ENCODE measurements at places on chromosomes 13 and 19.

- no peak for DNase-seq
These were observed 6.3 kb downstream of the LHFPL6 start for GRCh38 chr13:39596685-39597084.

GRCh38 chr19:11140896-11141295 is 14.7 kb downstream of the SPC24 start:
- no peak for DNase-seq

DNA sequence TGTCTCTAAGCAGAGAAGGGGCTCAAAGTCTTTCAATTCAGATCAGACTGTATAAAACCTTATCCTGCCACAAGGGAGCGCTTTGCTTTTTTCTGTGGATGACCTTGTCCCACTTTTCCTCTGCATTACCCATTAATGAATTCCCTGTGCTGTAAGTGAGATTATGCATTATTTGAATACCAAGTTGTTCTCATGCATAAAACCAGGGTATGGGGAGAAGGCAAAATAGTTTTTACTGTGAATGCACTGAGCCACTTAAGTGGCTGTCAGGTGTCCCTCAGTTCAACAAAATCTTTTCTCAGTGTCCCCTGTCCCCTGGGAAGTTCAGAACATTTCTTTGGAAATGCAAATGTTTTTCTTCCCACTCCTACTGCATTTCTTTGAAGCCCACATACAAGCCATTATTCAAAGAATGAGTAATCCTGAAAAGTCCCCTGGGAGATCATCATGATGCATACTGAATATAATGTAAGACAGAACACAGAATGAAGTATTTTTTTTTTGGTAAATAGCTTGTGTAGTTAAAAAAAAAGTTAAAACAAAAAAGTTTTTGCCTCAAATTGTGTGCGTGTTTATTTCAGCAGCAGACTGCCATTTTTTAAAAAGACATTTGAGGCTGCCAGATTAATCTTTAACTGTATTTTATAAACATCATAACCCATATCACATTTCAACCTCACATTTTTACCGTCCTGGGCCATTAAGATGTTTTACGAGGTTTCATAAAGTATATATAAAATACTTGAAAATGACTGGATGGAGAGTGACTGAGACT is 506.7 kb upstream of the PCDH9 start:
- no peak for DNase-seq

DNA sequence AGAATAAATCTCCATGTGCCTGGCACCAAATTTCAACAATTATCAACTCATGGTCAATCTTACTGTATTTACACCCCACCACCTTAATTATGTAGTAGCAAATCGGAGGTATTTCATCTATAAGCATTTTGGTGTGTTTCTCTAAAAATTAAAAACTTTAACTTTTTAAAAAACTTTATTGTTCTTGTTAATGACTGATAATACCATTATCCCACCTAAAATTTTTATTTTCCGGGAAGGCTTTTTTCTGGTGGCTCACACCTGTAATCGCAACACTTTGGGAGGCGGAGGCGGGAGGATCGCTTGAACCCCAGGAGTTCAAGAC is 453 bp upstream of the PDCD2L start:
- DNase-seq: no peak

GRCh38 chr13:59721926-59722910 is 441.5 kb downstream of the DIAPH3 start:
- no peak for DNase-seq

GRCh38 chr13:40665126-40666044 is 1.1 kb downstream of the FOXO1 start:
- DNase-seq: no peak

DNA sequence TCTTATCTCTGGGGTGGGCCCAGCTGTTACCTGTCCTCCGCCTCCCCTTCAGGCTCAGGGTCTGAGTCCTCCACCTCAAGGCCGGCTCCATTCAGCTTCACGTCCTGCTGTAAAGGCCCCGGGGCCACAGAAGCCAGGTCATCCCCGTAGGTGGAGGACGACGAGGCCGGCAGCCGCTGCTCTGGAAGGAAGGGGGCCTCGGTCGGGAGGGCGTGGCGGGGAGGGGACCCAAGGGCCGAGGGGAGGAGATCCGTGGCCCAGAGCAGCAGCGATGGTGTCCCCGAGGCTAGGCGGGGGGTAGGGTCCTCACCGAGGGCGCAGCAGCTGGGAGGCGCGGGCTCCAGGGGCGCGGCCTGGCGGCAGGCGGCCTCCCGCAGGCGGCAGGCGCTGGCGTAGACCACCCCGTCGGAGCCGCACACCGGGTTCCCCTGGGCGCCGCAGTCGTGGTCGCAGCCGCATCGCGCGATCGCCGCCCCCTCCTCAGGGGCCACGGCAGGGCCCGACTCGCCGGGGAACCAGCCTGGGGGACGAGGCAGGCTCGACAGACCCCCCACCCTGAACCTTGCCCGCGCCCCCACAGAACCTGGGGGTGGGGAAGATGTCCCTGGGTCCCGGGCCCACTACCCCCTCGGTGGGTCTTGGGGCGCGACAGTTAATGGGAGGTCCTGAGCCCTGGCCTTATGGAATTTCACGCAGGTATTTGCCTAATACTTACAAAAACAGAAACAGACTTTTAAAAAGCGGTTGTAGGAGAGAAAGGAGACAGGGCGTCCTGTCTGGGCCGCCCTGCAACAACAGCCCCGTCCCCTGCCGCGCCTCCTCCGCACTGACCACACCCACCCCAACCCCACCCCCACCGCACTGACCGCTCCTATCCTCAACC is 7.6 kb downstream of the F2RL3 start:
- no peak for DNase-seq

DNA sequence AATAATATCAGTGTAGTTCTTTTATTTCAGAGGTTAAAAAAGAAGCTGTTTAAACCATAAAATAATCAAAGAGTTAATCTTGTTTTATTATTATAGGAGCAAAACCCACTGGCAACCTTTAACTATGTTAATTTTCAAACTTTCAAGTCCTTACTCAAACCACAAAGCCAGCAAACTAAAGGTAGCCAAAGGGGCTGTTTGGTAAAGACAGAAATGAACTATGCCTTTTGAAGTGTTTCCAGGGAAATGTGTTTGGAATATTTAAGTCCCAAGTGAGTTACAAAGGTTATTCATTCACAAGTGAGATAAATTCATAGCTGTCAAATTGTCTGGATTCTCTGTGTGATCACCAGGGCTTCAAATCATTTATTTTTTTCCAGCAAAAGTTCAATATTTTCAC is 264.7 kb downstream of the MZT1 start:
- DNase-seq: no peak

GRCh38 chr13:112877539-112877938 is 91.5 kb upstream of the MCF2L start:
- no peak for DNase-seq

- peak; percentile 45 for DNase-seq
These were observed 385.6 kb downstream of the IRS2 start for GRCh38 chr13:109400624-109401257.

- no peak for DNase-seq
These were observed 21.7 kb upstream of the KATNAL1 start for GRCh38 chr13:30329009-30329585.

- DNase-seq: peak; percentile 83
These were observed 1.1 kb downstream of the PPP1R12C start for GRCh38 chr19:55116232-55116858.

GRCh38 chr19:33282036-33282671 is 20.2 kb downstream of the CEBPA start:
- no peak for DNase-seq

DNA sequence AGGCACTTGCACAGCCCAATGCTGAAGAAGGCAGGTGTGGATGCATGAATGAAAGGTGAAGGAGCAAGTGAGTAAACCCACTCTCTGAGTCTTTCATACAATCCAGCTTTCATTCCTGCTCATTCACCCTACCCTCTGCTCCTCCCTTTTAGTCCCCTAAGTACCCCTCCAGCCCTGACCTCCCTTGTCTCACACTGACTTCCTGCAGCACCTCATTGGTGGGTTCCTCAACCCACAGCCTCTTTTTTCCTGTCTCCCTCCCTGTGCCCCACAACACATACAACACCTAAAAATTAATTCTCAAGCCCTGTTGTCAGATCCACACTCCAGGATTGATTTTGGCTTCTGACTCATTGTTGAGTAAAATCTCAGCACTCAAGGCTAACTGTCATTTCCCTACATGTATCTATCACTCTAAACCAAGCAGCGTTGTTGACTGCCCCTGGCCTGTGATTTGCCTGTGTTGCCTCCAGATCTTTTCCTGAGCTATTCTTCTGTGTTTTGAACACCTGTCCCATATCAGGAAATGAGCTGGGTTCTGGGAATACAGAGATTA is 177.3 kb upstream of the SERP2 start:
- DNase-seq: no peak

- DNase-seq: peak; percentile 65
These were observed at the start of gene TMC4 for GRCh38 chr19:54172471-54173358. Gene TMC4, minus strand, starts transcription at chr19:54173160. Its CDS starts 43 bp downstream, at chr19:54173117.

Measured in NCI-H226 (cell line).